Activated CD4-positive, alpha-beta T cell treated with anti-CD3 and anti-CD28 coated beads for 4 hours (primary cell): ENCODE measurements at places on chromosomes 12 and 14.

DNA sequence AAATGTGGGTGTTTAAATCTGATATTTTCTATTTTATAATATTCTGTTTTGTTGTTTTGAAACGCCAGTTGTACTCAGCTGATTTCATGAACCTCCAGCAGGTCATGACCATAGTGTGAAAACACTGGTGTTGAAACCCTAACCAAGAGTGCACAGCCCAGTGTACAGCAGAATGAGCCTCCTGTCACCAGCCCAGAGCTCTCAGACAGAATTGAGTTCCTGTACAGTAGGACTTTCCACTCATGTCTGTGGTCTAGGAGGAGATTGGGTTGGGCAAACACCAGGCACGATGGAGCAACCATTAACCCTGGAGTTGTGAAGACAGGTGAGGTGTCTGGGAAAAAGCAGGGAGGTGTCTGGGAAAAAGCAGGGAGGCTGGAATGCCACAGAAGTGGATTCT, 908.8 kb downstream of the VRK1 start:
- peak; percentile 20 for DNase-seq

GRCh38 chr14:105185973-105186372, 4.9 kb upstream of the NUDT14 start:
- no peak for DNase-seq

DNA sequence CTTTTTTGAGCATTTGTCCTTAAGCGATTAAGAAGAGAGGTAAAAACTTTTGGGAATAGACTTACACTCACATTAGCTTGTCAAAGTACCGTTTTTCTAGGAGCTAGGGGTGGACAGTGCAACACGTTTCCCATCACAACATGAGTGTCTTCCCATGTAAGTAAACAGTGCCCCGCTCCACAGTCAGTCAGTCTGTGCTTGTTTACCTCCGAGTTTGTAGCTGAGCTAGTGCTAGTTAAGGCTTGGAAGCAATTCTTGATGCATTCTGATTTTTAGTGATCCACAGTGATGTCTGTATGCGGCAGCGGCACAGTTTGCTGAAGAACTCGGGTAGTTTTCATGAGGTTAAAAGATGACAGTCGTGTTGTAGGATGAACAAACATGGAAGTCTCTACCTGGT, 941 bp downstream of the ZDHHC17 start:
- DNase-seq = no peak

- DNase-seq = no peak
Measured at GRCh38 chr14:34700622-34701130, 13.7 kb downstream of the CFL2 start.

DNA sequence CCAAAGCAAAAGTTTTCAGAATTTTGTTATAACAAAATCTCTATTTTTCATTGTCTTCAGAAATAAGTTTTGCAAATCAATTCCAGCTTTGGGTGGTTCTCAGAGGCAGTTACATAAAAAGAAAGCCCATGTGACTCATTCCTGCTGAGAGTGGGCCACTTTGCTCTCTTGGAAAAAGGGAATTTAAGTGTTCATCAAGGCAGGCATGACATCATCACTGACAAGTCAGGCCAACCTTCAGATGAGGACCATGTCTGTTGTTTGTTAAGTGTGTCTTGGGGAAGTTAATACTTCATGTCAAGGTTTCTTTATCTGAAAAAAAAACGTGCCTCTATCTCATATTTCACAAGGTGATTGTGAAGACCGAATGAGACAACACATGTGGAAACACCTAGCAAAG, 519.8 kb upstream of the TMPO start:
- no peak for DNase-seq

GRCh38 chr14:102993523-102993922, 63.8 kb downstream of the CDC42BPB start:
- DNase-seq = no peak

DNA sequence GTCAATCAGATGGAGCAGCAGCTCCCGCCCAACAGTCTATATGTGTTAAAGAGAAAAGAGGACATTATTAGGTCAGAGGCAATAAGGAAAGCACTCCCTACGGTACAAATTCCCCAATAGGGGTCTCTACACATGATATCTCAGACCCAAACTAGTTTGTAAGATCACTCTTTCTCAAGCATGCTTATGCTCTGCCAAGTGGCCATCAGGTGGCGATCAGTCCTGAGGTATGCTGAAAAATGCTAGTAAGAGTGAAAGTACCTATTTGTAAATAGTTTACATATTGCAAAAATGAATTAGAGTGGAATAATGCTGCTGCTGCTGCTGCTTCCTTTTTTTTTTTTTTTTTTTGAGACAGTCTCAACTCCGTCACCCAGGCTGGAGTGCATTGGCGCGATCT, 61.0 kb downstream of the CPM start:
- DNase-seq = no peak

DNA sequence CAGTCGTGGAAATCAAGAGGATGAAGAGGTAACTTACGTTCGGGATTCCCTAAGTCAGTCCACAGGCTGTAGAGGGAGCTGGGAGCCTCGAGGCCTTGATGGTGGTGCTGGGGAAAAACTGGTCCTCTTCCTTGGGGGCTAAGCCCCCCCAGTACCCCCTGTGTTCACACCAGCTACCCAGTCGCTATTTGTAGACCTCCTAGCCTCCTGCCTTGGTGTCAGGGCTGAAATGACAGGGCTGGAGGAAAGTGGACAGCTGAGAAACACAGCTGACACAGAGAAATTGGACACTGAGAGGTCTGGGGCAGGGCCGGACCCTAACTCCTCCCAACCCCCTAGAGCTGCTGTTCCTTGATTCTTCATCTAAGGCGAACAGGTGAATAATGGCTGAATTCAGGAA, at the start of gene STAC3:
Gene STAC3 (minus strand): TSS at position 232 of the 400 bp plus-strand sequence. CDS start 1,551 bp downstream, outside the sequence.
- DNase-seq = no peak

DNA sequence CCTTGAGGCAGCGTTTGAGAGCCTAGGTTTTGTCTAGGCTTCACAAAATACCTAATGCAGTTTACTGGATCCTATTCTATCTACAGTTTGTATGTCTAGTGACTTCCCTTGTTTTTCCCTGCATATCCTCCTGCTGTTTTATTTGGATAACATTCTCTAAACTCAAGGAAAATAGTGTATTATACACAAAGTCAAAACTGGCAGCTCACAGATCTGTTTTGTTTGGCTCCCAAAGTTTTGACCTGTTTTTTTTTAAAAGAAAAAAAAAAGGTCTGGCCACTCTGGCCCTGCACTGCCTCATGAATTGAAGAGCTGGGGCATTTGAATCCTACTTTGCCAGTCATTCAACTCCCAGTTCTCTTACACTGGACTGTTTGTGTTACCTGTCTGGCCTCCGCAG, 155.3 kb downstream of the KICS2 start:
- no peak for DNase-seq

DNA sequence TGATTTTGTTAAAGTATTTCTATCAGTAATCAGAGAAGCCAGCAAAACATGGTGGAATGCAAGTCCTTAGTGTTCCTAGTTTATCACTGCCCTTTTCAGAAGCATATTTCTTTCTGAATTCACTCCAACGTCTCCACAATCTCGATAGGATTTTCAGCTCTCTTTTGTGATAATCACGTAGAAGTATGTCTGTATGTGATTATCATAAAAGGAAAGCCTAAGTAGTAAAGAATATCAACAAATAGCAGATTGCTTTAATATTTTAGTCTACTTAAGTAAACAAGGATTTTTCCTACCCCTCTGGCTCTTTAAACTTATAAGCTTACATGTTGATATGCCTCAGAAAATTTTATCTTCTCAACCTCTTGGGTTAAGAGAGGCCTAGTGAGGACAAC, 147.4 kb upstream of the NUDT4 start:
- DNase-seq = no peak
